Stimulated activated CD8-positive, alpha-beta memory T cell treated with anti-CD3 and anti-CD28 coated beads, Interleukin-4, amount 100 ng/mL, for 4 hours (primary cell): ENCODE measurements at places on chromosomes 5 and 9.

DNA sequence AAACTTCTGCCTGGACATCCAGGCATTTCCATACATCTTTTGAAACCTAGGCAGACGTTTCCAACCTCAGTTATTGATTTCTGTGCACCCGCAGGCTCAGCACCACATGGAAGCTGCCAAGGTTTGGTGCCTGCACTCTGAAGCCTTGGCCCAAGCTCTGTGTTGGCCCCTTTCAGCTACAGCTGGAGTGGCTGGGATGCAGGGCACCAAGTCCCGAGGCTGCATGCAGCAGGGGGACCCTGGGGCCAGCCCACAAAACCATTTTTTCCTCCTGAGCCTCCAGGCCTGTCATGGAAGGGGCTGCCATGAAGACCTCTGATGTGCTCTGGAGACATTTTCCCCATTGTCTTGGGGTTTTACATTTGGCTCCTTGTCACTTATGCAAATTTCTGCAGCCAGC is 49.9 kb downstream of the NFX1 start:
- no peak for DNase-seq

DNA sequence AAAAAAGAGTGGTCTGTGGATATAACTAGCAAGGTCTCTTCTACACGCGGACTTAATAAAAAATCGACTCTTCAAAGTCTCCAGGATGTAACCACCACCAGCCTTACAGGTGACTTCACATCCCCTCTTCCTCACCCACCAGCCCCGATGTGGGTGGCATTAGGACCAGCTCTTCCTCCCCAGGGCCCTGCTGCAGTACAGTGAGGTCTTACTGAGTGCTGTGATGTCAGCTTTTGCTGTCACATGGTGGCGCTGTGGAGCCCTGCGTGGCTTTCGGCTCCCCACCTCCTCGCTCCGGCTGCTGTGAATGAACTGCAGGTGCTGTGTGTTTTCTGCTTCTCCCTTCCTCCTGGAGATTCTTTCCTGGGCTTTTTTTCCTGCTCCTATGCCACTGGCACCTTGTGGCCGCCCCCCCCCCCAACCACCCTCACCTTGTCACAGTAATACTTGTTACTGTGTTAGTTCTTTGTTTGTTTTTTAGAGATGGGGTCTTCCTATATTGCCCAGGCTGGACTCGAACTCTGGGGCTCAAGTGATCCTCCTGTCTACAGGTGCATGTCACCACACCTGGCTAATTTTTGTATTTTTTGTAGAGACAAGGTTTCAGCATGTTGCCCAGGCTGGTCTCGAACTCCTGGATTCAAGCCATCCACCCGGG is 15.8 kb upstream of the RAPGEF1 start:
- DNase-seq = peak; percentile 77

- DNase-seq = no peak
Observed at GRCh38 chr5:131217791-131218190, 46.1 kb upstream of the CDC42SE2 start.

GRCh38 chr5:132019337-132019736 is 7.9 kb upstream of the ACSL6 start:
- no peak for DNase-seq

DNA sequence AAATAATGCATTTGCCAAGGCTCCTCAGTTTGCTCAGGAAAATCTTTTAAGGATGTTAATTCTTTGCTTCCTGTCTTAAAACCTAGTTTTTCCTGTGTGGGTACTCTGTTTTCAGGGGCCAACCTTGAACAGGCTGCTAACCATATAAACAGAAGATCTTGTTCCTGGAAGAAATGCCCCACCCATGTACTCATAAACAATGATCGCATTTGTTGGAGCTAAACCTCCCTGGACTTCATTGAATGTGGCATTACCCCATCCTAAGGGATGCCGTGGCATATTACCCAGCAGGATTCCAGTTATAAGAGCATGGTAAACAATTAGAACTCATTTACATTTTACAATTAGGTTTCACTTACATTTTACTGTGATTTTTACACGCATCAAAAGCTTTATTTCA is 436.0 kb downstream of the ZNF608 start:
- no peak for DNase-seq

DNA sequence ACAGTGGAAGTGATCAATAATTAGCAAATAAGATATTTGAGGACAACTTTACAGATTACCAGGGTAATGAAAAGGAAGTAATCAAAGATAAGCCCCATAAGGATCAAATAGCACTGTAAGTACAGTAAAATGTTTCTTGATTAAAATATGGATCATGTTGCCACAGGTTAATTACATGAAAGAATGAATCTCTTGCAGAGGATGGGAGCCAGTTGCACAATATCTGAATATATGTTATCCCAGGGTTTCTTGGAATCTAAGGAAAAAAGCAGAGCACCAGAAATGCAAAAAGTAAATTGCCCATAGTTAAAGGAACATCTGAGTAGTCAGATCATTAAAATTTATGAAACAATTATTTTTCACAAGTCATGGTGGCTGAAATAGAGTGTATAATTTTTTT is 13.8 kb upstream of the SRP19 start:
- no peak for DNase-seq
